PC-3 (cell line): ENCODE measurements at places on chromosomes 12 and 14. TPM values are rescaled to one million over a fixed set of nuclear protein-coding genes. Genes with fewer than 3 reads are reported as not detected.

KLHL33 gene
- 0.17 TPM in 1 of 2 replicates, not detected in the other for total RNA-seq

ACRBP gene
- total RNA-seq = 0.77 TPM in 1 of 2 replicates, not detected in the other

HCAR3 gene
- not detected in 2 replicates for total RNA-seq

GALNT4 gene
- 6.8 and 8.1 TPM in 2 replicates for total RNA-seq

OR11G2 gene
- not detected in 2 replicates for total RNA-seq

ESYT1 gene
- 120 and 176 TPM in 2 replicates for total RNA-seq

KRT2 gene
- total RNA-seq = 0.23 TPM in 1 of 2 replicates, not detected in the other

GRCh38 chr14:100526057-100526456 lies 61.2 kb downstream of the BEGAIN start:
- no peak for DNase-seq

DNA sequence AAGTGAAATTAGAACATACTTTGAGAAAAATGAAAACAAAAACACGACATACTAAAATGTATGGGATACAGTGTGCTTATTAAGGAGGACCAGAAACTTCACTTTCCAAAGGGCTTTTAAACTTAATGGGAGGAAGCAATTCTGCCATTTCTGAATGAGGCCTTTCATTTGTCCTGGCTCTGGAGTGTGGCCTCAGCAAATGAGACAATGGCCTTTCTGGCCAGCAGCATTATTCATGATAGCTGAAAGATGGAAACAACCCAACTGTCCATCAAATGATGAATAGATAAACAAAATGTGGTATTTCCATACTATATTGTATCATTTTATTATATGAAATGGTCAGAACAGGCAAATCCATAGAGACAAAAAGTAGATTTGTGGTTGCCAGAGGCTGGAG lies 338.6 kb downstream of the CEP128 start:
- DNase-seq = no peak

DNA sequence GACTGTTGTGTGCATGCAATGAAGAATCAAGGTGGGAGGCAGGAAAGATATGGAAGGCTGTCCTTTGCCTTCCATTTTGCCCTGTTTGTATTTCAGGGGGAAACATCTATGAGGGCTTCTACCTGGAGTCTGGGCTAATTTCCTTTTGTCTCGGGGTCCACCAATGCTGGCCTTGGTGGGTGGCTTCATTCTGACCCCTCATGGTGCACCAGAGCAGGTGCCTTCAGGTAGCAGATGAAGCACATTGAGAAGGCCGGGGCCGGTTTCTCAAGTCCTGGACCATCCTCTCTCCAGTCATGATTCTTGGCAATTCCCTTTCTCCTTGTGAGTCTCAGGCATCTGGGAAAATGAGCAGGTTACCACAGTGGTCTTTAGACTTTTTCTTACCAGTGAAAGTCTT lies 47.2 kb downstream of the RPH3A start:
- DNase-seq = no peak

- peak; percentile 77 for DNase-seq
These were observed 26.8 kb downstream of the APOBEC1 start for GRCh38 chr12:7638760-7639555.

DNA sequence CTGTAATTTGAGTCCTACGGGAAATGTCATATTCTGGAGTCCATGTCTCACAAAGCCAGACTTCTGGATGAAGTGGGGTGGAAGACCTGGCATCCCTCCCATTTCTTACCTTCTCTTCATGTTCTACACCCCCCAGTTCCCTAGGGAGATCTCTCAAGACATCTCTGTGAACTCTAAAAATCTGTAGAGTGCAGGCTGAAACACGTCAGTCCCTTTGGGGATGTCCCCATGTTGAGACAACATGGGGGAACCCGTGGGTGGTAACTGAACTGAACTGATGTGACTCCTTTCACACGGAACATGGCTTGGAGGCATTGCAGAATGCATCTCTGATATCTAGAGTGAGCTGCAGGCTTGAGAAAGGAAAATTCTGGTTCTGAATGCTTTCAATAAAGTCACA lies 15.2 kb downstream of the SERPINA12 start:
- no peak for DNase-seq

DNA sequence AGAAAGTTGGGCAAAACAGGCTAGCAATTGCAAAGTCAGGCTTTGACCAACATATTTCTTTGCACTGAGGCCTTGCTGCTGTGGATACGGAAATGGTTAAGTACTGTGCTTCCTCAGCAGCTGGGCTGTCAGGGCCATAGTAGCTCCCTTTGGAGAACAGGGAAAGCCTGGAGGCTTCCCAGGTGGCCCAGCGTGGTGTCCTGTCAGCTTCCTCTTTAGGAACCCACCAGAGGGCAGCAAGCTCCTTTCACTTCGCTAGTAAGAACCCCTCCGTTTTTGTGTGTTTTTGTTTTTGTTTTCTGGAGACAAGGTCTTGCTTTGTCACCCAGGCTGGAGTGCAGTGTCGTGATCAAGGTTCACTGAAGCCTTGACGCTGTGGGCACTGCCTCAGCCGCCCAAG lies 1.7 kb upstream of the CFAP251 start:
- DNase-seq = peak; percentile 46

GRCh38 chr12:1213205-1213604 lies 222.2 kb downstream of the ERC1 start:
- no peak for DNase-seq

DNA sequence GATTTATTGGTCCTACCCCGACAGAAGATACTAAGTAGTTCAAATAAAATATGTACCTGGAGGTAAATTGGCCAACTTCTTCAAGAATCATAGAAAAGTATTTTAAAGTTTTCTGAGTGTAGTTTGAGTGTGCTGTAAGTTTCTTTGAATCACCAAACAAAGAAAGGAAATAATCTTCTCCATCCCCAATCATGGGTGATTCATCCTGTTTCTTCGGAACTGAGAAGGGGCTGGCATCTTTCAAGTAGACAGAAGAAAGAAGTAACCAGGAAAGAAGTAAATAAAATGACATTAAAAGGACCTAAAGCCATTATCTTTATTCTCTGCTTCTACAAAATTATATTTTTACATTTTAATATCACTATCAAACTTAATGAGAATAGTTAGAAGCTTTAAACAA lies 6.8 kb downstream of the LMNTD1 start:
- no peak for DNase-seq

- no peak for DNase-seq
These were observed 154.6 kb upstream of the OTX2 start for GRCh38 chr14:56964895-56965294.

- DNase-seq = peak; percentile 74
These were observed 47.2 kb downstream of the PTPRB start for GRCh38 chr12:70590051-70590450.
